CD4-positive, alpha-beta memory T cell (primary cell): ENCODE measurements at places on chromosomes 1 and 21.

GRCh38 chr1:220819467-220820026, 32.8 kb downstream of the MTARC1 start:
- DNase-seq, result no peak

GRCh38 chr1:53365437-53366063, 37.7 kb upstream of the LRP8 start:
- no peak for DNase-seq

- DNase-seq, result no peak
Measured at GRCh38 chr1:26789931-26790330, 2.2 kb downstream of the PIGV start.

DNA sequence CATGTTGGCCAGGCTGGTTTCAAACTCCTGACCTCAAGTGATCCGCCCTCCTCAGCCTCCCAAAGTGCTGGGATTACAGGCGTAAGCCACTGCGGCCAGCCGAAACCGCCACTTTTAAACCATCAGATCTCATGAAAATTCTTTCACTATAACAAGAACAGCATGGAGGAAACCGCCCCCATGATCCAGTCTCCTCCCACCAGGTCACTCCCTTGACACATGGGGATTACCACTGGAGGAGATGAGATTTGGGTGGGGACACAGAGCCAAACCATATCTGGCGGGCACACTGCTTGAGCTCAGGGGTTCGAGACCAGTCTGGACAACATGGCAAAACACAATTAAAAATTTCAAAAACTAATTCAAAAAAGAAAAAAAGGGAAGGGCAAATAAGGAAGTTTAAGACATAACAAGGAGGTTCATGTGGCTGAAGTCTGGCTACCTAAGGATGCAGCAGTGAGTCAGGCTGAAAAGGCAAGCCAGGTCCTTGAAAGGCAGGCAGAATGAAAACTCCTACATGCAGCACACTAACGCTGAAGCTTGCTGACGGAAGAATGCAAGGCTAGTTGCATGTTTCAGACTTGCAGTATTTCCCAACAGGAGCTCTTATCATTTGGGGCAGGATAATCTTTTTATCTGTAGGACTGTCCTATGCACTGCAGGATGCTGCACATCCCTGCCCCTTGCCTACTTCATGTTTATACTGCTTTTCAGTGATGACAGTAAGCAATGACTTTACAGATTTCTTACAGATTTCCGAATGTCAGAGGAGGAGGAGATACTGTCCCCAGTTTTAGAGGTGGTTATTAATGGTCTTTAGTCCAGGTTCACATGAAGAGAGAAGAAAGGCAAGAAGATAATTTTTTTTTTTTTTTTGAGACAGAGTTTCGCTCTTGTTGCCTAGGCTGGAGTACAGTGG, 49.3 kb downstream of the FBXO42 start:
- DNase-seq, result no peak

- no peak for DNase-seq
Measured at GRCh38 chr1:89051300-89051954, 13.6 kb downstream of the GBP1 start.
